ENCODE measurements at places on chromosomes 2 and 18.

DNA sequence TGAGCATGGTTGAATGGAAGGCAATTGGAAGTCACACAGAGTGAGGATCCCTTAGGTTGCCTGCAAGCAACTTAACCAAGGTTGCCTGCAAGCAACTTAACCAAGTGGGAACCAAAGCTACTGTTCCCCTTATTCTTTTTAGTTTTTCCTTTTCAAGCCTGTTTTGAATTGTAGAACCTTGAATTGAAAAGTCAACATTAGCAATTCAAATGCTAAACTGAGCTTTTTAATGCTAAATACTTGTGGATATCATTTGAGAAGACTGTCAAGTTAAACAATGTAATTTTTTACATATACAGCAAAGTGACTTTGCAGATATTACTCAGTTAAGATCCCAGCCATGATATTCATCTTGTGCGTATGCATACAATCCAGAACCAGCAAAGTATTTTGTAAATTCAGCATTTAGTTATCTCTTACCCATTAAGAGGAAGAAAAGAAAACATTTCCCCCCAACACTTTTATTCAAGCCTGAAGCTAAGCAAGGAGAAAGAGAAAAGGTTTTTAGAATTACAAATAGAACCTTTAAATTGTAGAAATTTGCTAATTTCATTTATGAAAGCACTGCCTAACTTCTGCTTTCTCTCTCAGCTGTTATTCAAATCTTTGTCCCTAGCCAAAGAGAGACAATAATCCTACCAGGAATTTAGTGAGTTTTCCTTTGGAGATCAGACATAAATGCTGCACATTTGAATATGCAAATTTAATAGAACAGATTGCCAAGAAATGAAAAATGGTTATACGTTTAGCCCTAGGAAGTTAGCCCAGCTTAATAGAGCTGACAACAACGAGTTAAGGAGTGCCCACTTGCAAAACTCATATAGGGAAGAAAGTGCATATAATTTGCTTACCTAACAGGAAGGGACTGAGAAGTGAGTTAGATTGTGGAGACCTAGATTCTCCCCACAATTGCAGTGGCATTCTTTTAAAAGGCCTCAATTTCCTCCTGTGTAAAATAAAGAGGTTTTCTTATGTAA, 643.2 kb upstream of the PIK3C3 start:
- no peak for DNase-seq

GRCh38 chr18:2494921-2495320, 76.4 kb downstream of the METTL4 start:
- no peak for DNase-seq

DNA sequence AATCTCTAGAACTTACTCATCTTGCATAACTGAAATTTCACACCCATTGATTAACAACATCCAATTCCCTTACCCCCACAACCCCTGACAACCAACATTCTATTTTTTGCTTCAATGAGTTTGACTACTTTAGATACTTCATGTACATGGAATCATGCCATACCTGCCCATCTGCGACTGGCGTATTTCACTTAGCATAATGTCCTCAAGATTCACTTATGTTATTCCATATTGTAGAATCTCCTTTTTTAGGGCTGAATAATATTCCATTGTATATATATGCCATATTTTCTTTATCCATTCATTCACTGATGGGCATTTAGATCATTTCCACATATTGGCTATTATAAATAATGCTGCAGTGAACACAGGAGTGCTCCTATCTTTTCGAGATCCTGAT, 13.8 kb downstream of the CTAGE1 start:
- no peak for DNase-seq

GRCh38 chr2:223008162-223008561, 43.8 kb upstream of the KCNE4 start:
- DNase-seq, result no peak

GRCh38 chr2:134120733-134121630, 132.9 kb upstream of the MGAT5 start:
- peak; percentile 79 for DNase-seq

Data from GM19239 (cell line).